ENCODE measurements at places on chromosomes 11 and 22.

DNA sequence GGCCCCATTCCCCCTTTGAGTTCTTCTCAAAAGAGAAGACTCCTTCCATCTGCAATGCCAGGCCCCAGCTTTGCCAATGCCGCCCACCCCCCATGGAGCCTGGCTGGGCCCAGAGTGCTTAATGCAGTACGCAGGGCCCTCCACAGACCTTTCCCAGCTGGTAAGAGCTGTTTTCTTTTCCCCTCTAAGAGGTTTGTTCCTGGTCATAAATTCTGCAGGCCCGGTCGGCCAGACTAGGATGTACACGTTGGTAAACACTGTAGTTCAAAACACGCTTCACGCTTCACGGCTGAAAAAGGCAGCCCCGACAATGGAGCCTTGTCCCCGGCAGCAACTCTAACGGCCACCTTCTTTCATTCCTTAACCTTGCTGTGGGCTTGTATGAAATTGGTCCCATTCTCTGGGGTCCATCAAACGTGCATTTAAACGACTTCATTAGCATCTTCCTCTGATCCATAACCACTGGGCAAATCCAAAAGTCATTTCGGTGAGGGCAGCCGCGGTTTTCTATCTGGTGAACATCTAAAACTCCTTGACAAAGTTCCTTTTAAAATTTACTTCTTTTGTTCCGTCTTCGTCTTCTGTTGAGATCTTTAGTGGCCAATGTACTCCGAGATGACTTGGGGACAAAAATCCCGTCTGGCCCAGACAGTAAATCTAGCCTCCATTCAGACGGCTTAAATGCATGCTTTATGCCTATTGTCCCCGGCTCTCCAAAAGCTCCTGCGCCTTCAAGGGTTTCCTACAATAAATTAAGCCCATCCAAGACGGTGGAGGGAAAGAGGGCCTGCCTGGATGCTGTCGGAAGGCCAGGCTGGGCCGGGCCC is 60.0 kb upstream of the MYEOV start:
- no peak for DNase-seq

DNA sequence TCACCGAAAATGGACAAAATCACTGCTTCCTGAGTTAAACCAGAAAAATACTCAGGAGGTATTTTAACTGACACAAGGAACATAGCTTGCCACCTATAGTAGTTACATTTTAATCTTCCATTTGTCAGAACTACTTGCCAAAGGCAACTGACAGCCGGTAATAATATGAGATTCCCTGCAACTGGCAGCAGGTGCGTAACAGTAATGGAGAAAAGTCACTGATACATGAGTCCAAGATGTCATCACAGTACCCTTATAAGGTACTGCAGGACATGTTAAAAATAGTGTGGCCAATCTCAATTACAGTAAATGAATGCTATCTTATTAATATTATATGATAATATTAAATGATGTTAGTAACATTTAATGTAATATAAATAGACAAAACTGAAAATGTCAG is 21.1 kb upstream of the ARHGAP32 start:
- no peak for DNase-seq

- DNase-seq = peak; percentile 5
These were observed 252.0 kb downstream of the AASDHPPT start for GRCh38 chr11:106329273-106330018.

- DNase-seq = no peak
These were observed 5.0 kb upstream of the PGA3 start for GRCh38 chr11:61198361-61198760.

DNA sequence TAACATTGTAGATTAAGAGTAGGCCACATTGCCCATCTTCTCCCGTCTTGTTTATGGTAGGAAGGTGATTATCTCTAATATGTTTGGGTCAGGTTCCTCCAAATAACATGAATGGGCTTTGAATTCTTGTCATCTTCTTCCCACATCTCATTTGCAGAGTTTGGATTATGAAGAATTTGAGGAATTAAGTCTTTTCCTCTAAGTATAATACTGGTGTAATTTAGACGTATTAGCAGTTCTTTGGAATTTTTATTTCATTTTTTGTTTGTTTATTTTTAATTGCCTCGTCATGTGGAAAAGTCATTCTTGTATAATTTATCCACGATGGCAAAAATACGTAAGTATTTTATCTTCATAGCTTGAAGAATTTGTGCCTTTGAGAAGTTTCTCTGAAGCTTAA is 73.4 kb downstream of the ARHGEF12 start:
- DNase-seq = no peak

DNA sequence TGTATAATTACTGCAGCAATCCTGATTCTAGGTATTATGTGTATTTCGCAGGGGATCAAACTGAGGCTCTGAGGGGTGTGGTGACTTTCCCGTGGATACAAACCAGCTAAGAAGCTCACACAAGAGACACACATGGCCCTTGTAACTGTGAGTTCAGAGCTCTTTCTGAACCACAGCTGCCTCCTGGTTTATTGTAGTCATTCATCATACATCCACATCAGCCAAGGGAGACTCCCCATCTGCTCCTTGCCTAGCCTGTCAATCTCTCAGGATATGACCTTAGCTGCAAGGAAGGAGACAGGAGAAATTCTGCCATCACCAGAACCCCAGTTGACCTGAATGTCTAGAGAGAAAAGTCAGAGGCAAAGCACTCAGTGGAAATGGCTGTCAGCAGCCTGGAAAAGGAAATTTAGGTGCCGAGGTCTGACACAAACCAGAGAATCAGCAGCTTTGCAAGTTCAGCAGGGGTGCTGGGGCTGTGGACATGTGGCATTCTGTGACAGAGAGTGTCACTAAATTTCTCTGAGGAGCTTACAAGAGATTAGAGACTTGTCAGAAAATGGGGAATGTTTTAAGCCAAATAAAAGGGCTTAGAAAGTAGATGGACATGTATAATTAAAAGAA is 209.5 kb downstream of the AASDHPPT start:
- DNase-seq = no peak

GRCh38 chr11:82398300-82398815 is 335.3 kb downstream of the FAM181B start:
- no peak for DNase-seq

DNA sequence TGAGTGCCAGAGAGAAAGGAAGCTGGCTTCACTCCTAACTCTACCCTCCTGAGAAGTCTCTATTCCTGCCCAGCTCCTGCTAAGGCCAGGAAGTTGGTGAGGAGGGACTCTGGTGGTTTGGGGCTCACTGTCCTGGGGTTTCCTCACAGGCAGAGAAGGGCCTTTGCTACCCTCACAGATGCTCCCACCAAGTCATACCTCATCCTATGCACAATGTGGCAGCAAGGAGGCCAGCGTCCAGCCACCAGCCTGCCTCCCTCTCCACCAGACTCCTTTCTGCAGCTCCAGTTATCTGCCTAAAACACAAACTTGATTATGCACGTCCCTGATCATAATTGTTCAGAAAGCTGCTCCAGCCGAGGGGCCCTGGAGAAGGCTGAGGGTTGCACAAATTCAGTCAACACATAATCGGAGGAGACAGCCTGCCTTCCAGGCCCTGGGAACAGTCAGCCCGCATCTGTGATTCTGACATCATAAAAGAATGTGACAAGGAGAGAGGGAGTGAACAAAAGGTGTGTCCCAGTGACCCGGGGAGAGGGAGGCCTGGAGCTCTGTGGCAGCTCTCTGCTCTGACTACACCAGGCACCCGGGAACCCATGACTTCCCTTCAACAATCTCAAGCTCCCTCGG is 28.8 kb downstream of the DKK3 start:
- DNase-seq = no peak

GRCh38 chr11:131669401-131669780 is 299.0 kb downstream of the NTM start:
- no peak for DNase-seq

- no peak for DNase-seq
These were observed 4.2 kb downstream of the MRGPRF start for GRCh38 chr11:69008737-69009440.

- no peak for DNase-seq
These were observed 56.0 kb downstream of the ACER3 start for GRCh38 chr11:76916712-76917111.

- DNase-seq = no peak
These were observed 475.6 kb downstream of the MIAT start for GRCh38 chr22:27133019-27133431.

GRCh38 chr11:1508491-1508891 is 21.9 kb upstream of the MOB2 start:
- no peak for DNase-seq

GRCh38 chr22:45285263-45286058 is 712 bp downstream of the UPK3A start:
- DNase-seq = no peak

- no peak for DNase-seq
These were observed 432.7 kb downstream of the TBC1D22A start for GRCh38 chr22:47195156-47195483.

DNA sequence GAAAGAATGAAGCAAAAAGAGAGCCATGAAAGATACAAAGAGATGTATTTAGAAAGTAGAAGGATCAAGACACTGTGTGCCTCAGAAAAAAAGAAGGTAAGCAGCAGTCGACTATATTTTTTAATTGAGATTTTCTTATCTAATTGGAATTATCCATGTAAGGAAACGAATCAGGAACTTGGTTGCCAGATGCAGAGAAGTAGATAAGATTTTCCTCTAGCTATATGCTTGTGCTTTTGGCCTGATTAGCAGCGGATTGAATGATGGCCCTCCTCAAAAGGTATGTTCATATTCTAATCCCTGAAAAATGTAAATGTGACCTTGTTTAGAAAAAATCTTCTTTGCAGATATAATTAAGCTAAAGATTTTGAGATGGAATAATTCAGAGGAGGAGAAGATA is 43.9 kb upstream of the CARD18 start:
- DNase-seq = no peak

- no peak for DNase-seq
These were observed 229.6 kb upstream of the ANO3 start for GRCh38 chr11:26102325-26102724.

GRCh38 chr22:20580611-20581502 is 73.4 kb downstream of the MED15 start:
- no peak for DNase-seq

DNA sequence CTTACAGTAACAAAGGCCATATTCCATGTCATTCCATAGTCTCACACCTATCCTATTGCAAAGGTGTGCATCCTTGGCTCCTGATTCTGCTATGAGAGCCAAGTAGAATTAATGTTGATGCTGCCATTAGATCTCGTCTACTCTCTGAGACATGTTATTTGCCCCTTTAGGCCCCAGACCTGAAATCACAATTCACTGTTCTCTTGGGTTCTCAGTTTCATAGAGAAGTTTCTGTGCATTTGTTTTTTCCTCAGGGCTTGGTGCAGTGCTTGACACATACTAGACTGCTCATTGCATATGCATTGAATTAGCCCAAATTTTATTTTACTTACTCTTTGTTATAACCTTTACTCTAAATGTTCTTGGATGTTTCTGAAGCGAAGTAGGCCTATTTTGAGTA is 265.7 kb downstream of the JRKL start:
- DNase-seq = no peak

- peak; percentile 11 for DNase-seq
These were observed 1.4 kb upstream of the MUC2 start for GRCh38 chr11:1073261-1073724.

DNA sequence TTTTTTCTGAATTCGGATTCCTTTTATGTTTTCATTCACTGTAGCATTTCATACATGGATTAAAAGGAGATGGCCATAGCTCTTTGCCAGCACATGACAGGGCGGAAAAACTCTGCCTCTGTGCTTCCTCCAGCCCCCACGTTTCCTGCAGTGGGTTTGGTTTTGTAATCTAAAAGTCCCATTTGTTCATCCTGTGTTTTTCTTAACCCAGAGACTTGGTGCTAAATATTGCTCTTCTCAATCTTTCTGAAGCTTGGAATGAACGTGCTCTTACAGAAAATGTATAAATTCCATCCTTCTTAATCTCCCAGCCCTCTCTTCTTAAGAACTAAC is 89.9 kb downstream of the PPP6R3 start:
- DNase-seq = no peak
